ENCODE measurements at places on chromosomes 3 and 15.
A peak's percentile ranks its signal among the peaks of the same experiment; 100 is the strongest.

GRCh38 chr15:75723171-75723846 is 10.7 kb upstream of the CSPG4 start:
- no peak for DNase-seq

DNA sequence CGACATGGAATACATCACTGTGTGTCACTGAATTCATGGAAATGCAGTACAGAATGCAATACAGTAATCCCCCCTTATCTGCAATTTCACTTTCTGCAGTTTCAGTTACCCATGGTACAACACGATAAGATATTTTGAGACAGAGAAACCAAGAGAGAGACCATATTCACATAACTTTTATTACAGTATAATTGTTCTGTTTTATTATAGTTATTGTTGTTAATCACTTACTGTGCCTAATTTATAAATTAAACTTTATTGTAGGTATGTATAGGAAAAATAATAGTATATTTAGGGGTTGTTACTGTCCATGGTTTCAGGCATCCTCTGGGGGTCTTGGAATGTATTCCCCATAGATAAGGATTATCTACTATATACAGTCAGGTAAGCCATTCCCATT is 61.8 kb downstream of the MBNL1 start:
- no peak for DNase-seq

DNA sequence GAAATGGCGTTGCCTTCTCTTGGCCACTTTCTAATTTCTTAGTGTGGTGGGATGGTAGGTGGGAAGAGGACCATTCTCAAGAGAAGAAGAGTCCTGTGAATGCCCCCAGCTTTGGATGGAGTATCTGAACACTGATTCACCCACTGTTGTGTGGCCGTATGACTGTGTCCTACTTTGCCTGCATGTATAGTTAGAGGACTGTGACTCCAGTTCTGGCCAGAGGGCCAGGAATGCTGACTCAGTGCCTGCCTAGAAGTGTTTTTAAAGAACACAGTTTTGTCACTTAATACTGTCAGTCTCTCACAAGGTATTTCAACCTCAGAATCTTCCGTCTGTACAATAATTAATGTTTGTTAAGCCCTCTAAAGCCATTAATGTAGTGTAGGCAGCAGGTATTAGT is 2.1 kb downstream of the SEC61A1 start:
- DNase-seq: no peak

GRCh38 chr3:10428406-10429091 is 76.8 kb downstream of the ATP2B2 start:
- DNase-seq: no peak

DNA sequence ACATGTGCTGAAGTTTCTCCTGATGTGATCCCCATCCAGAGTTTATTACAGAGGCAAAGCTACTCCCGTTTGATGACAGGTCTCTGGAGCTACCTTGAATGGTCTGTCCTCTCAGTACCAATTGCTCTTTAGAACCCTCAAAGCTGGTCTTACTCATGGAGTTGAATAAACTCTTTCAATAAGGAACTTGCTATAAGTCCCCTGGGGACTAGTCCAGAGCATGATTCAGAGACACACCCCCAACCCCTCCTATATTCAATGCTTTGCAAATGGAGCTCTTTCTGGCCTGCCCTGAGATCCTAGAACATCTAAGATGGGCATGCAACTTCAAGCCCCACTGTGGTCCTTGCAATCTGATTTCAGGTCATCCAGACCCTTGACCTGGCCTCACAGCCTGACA is 23.9 kb upstream of the TPM1 start:
- no peak for DNase-seq

DNA sequence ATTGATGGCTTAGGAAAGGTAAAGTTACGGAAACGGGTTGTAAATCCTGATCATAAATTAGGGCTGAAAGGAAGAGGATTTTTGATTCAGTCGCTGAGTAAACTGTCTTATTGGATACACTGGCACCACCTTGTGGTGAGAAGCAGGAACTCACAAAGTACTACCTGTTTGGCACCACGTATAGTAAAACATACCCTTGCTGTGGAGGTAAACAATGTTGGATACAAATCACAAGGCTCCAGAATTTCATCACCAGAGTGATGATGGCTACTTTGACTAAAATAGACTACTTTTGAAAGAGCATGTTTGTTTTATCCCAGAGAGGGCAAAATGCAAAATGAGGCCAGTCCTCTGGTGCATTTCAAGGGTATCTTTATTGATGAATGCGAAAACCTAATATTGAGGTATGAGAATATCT is 216.9 kb downstream of the IGSF11 start:
- DNase-seq: peak; percentile 35

GRCh38 chr15:60797444-60798040 is 318.6 kb upstream of the ICE2 start:
- no peak for DNase-seq

GRCh38 chr3:47772788-47773187 is 8.9 kb downstream of the SMARCC1 start:
- DNase-seq: no peak

- no peak for DNase-seq
Measured at GRCh38 chr3:40827226-40827625, 302.5 kb downstream of the ZNF621 start.

GRCh38 chr15:67407786-67408185 is 113.1 kb upstream of the C15orf61 start:
- no peak for DNase-seq

GRCh38 chr3:171404376-171404967 is 55.7 kb downstream of the TNIK start:
- no peak for DNase-seq

- no peak for DNase-seq
Measured at GRCh38 chr3:46852839-46853355, 10.3 kb downstream of the MYL3 start.

- peak; percentile 13 for DNase-seq
Measured at GRCh38 chr3:4776980-4777581, 202.2 kb upstream of the BHLHE40 start.

DNA sequence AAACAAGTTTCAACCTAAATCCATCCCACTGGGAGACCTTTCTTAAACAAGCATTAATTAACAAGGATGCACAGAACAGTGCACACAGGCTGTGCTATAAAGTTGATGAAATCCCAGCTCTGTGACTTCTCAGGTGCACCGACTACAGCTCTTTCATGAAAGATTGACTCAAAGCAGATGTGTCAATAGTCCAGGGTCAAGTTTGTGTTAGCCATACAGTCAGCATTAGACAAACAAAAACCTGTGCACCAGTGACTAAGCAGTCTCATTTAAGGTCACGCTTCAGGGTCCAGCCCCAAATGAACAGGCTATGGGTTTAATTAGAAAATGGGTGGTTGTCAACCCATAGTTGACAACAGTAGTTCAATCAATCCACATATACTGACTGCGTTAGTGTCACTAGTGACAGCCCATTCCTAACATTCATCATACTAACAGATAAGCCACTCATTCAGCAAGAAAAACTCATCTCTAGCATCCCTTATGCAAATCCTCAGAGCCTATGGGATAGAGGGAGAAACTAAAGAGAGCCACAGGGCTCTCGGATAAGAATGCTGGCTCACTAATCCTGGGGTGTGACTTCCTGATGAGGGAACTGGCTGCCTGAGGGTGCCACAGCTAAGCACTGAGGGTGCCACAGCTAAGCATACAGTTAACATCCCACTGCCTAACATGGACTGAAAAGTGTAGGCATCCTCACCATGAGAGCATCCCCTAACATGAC is 84.1 kb downstream of the WNT5A start:
- DNase-seq: no peak

DNA sequence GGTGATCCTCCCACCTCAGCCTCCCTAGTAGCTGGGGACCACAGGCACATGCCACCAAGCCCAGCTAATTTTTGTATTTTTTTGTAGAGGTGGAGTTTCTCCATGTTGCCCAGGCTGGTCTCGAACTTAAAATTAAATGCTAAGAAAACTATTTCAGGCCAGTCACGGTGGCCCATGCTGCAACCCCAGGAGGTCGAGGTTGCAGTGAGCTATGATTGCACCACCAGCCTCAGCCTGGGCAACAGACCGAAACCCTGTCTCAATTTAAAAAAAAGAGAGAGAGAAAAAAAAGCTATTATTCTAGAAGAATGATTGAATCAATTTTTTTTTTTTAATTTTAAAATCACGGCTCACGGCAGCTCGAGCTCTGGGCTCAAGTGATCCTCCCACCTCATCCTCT is 4.7 kb downstream of the SLC51A start:
- DNase-seq: no peak

DNA sequence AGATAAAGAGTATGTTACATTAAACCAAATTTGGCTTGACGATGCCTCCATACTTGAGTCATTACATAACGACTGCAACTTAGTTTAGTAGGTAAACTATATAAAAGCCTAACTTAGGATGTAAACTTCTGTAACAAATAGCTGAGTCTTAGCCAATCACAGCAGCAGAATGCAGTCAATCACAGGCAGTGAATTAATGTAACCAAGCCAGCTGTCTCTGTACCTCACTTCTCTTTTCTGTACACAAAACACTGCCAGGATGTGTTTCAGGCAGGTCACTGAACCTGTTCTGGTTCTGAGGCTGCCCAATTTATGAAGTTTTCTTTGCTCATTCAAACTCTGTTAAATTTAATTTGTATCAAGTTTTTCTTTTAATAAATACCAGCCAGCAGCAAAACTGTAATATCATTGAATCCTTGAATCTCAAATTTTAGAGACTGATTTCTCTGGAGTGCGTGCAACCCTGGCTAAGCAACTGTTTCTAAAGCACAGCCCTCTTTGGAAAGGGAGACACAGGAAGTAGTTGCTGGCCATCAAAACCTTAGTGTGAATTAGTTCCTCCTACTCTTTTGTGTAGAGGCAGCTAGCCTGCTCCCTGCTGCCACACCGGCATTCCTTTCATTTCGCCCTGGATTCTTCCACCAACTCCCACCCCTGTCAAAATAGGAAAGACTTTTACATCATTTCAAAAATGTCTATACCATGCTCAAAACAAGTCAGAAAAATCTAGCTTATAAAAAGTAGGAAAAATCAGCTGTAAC is 15.2 kb downstream of the RFTN1 start:
- no peak for DNase-seq

DNA sequence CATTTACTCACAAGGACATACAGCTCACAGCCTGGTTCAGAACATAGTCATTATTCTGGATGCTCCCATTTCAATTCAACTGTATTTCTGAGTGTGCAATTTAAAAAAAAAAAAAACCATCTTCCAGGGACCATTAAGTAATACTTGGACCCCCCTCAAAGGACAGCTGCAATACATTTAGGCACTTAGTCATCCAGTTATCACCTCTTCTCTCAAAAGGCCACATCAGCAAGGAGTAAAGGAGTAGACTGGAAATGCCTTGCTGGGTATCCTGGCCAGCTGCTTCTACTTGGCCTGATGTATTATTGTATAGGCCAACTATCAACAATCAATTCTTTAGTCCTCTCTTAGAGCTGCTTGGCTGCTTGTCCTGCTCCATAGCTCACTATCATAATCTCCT is 211.4 kb upstream of the SETMAR start:
- no peak for DNase-seq

DNA sequence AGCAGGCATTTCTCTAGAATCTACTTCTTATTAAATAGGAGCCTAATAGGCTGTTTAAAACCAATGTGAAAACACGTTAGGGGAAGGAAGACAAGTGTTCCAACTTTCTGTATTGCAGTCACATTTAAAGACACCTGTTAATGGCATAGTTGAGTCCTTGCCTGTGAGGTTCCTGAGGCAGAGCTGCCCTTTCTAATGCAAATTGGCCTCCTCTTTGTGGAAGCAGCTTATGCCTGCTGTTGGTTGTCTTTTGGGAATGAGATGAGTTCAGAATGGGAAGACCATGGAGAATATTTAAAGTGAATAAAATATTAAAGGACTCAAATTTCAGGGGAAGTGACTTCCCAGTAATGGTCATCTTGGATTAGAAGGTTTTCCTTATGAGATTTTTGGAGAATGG is 51.2 kb downstream of the NEK11 start:
- no peak for DNase-seq

DNA sequence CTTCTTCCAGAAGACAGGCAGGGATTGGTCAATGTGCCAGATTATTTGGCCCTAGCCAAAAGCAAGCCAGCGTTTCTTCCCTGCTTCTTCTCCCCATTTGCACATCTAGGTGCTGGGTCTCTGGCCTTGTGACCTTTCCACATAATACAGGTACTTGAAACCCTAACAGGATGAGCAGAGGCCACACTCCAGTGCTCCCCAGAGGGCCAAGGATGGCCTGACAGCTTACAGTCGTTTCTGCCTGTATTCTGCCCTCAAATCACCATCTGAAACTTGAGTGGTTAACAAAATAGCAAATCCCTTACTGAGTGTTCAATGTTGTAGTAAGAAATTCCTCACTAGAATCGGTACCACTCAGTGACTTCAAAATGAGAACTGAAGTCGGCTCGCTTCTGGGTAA is 29.1 kb downstream of the MKRN2 start:
- no peak for DNase-seq

DNA sequence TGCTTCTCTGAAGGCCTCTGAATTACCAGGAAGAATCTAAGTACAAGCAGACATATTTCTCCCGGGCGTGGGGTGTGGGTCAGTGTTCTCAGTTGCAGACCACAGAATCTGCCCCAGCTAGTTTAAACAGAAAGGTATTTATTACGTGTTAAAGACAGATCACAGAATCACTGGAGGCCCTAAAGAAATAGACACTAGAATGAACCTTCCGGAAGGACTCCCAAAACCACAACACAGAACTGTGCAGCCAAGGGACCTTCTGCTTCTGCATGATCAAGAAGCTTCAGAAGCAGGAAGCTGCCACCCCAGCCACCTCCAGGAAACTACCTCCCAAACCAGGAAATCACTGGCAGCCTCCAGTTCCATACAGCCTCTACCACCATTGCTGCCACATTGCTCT is 32.7 kb upstream of the ZFAND6 start:
- DNase-seq: peak; percentile 20

GRCh38 chr3:98529856-98530459 is 1.8 kb upstream of the GPR15 start:
- no peak for DNase-seq

DNA sequence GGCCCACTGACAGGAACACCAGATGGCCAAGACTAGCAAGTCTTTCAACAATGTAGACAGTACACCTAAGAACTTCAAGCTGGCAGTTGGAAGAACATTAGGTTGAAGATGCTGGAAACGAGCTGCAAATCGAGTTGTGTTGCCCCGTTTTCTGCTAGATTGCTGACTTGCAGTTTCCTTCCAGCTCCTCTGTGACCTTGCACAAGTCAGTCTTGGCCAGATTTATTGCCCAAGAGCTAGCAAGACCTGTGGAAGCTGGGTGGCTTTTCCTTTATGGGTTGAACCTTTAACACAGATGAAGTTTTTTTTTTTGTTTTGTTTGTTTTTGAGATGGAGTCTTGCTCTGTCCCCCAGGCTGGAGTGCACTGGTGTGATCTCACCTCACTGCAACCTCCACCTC is 2.9 kb upstream of the RBM6 start:
- no peak for DNase-seq

- DNase-seq: no peak
Measured at GRCh38 chr3:197718891-197719290, 17.8 kb downstream of the RUBCN start.

GRCh38 chr15:82081914-82082762 is 36.3 kb upstream of the MEX3B start:
- DNase-seq: no peak

- DNase-seq: no peak
Measured at GRCh38 chr15:100141311-100142001, 200.3 kb downstream of the ADAMTS17 start.

- DNase-seq: no peak
Measured at GRCh38 chr3:166510382-166510781, 673.2 kb upstream of the BCHE start.
